ENCODE measurements at places on chromosomes 2 and 18. TPM values are rescaled to one million over a fixed set of nuclear protein-coding genes. Genes with fewer than 3 reads are reported as not detected.

DNA sequence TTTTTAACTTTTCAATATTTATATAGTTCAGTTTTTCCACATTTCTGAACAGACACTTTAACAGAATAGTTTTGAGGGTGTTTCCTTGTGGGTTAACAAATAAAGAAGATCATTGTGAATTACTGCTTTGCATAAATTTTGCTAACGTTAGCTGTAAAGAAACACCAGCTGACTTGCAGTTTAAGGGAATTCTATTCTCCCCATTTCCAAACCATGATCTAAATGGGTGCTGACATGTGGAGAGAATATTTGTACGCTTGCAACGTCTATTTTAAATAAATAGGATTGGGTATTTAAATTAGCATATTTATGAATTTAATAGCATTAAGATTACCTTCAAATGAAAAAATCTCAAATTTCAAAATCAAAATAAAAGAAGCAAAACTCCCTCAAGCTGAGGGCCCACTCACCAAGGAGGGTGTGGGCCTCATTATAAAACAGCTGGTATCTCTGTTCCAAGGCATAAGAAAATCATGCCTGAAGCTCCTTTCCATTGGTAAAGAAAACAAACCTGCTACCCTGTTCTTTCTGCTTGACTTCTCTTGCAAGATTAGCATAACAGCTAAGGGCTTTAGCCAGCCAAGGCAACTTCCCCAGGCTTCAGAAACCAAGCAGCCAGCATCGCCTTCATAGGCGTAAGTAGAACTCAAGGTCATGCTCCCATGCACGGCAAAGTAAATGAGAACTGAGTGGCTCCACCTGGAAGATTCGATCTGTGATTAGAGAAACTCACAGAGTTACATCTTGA lies 3.2 kb downstream of the MRO start:
- H3K4me3 ChIP-seq: no peak overlapping the region
- no peaks in the 10 kb centered on the region for H3K36me3 ChIP-seq
- DNase-seq: no peak
- H3K4me1 ChIP-seq: peaks cover 21% of the 10 kb centered on the region
- H3K27ac ChIP-seq: no peak overlapping the region
- no peaks in the 10 kb centered on the region for H3K27me3 ChIP-seq

GRCh38 chr2:181036445-181036844 lies 56.0 kb downstream of the UBE2E3 start:
- no peaks in the 10 kb centered on the region for H3K4me1 ChIP-seq
- DNase-seq: no peak
- H3K27me3 ChIP-seq: no peaks in the 10 kb centered on the region
- H3K36me3 ChIP-seq: no peaks in the 10 kb centered on the region

DNA sequence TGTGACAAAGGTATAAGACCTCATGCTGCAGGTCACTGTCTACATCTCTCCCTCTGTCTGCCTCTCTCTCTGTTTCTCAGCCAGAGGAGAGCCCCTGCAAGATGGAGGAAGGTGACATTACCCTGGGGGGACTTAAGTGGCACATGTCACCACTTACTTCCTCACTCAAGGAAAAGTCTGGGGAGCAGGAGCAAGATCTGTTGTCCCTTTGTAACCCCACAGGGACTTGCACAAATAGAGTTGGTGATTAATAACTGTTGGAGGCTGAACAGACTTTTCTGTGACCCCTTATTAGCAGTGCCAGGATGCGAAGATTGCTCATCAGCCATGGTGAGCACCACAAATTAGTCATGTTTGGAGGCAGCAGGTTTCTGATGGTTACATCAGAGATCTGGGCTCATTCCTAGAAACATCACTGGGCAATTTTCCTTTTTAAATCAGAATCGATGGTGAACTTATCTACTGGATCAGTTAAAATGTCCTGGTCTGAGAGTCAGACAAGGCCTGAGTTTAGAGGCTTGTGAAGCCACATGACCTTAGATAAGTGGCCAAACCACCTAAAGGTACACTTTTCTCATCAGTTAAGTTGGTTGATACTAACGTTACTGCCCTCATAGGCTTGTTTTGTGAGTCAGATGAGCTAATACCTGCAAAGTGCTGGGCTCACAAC lies 81.2 kb upstream of the LTBP1 start:
- no peaks in the 10 kb centered on the region for H3K27me3 ChIP-seq
- no peak overlapping the region for H3K4me3 ChIP-seq
- no peaks in the 10 kb centered on the region for H3K36me3 ChIP-seq
- no peaks in the 10 kb centered on the region for H3K4me1 ChIP-seq

Gene APOB
- total RNA-seq: 0.69 TPM

Gene PLEK
- total RNA-seq: 7.2 TPM

Gene PTPRN
- total RNA-seq: 67.3 TPM

Gene FAP
- total RNA-seq: 23.2 TPM

- H3K4me3 ChIP-seq: no peak overlapping the region
- no peaks in the 10 kb centered on the region for H3K27me3 ChIP-seq
- H3K4me1 ChIP-seq: no peaks in the 10 kb centered on the region
- no peaks in the 10 kb centered on the region for H3K36me3 ChIP-seq
- DNase-seq: no peak
Measured at GRCh38 chr18:70513502-70514171, 224.8 kb downstream of the SOCS6 start.

DNA sequence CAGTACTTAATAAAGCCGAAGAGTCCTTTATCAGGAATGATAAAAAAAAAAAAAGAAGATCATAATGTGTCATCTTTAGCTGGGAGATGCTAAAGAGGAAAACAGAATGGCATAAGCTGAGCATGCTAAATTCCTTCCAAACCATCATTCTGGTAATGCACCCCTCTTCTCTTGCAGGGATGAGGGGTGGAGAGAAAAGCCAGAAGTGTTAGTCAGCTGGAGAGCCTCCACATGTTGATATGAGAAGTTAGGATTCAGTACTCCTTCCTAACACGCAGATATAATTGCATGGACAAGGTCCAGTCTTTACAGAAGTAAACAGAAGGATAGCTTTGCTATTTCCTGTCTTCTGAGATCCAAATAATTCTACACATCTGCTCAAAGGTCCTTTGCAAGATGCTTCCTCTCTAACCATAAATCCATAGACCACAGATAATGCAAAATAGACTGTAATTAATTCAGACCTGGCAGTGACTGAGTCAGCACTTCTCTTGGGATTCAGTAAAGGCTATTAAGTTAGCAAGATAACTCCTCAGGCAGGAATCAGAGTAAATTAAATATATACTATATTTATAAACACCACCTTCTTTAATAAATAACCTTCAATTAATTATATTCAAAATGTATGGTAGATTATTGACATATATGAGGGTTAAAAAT lies 930.0 kb upstream of the KLHL29 start:
- no peaks in the 10 kb centered on the region for H3K27me3 ChIP-seq
- no peaks in the 10 kb centered on the region for H3K36me3 ChIP-seq
- H3K4me3 ChIP-seq: no peak overlapping the region
- no peak for DNase-seq

- H3K27ac ChIP-seq: peak overlapping the region; percentile 79
- peaks cover 50% of the 10 kb centered on the region for H3K4me1 ChIP-seq
- peaks cover 81% of the 10 kb centered on the region for H3K36me3 ChIP-seq
- H3K27me3 ChIP-seq: no peaks in the 10 kb centered on the region
Measured at GRCh38 chr2:25294573-25295462, 46.9 kb downstream of the DNMT3A start.

DNA sequence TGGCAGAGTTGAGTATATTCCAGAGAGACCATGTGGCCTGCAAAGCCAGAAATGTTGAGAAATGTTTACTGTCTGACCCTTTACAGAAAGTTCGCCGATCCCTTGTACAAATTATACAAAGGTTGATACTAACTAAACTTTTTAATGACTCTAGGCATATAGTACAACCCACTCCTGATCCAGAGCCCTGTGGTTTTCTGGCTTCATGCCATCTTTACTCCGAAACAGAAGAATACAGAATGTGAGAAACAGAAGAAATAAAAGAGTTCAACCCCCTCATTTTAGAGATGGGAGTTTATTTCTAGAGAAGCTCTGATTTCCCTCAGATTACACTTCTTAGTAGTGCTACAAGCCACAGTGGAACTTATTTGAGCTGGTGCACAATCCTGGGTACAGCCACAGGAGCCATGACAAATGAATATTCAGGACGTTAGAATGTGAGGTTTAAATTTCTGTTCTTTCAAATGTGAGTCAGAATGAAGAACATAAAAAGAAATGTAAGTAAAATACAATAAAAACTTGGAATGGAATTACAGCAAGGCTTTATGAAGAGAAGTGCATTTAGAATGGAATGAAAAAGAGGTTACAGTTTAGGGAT lies 38.0 kb upstream of the SMCHD1 start:
- no peak overlapping the region for H3K27ac ChIP-seq
- H3K36me3 ChIP-seq: no peaks in the 10 kb centered on the region
- no peak for DNase-seq
- no peaks in the 10 kb centered on the region for H3K27me3 ChIP-seq

DNA sequence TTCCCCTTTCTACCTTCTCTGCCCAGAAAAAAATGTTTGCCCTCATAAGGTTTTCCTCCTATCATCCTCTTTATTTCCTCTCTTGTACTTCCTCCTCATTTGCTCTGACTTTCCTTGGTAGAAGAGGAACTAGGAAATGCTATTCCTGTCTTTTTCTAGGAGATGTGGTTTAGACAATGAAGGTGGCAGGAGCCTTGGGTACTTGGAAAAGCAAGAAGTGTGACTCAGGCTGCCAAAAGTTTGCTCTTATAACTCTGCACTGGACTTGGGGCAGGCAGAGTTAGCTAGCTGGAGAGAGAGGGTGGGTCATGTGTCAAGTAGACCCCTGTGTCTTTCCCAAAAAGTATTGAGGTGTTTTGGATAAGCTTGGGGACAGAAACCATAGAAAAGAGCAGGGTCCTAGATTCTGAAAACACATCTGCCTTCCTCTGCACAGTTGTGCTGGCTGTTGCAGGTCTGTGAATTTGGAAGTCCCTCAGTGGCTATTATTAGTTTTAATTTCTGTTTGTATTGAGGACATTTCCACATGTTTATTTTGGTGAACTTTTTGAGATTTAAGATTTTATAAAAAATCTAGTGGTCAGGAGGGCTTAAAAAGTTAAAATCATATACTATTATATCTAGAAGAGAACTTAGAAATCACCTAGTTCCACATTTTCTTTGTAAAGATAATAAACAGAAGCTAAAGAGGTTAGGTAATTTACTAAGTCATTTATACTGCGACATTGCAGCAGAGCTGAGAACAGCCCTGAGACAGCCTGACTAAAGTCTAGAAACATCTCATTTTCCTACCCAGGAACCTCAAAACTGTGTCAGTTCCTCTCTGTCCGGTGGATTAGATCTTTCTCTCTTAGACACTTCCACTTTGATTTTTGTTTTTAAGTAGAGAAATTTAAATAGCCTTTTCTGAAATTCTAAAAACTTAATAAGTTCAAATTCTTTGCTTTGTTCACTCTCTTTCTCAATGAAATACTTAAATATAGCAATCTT lies 16.0 kb downstream of the INSIG2 start:
- no peak overlapping the region for H3K27ac ChIP-seq
- H3K27me3 ChIP-seq: no peaks in the 10 kb centered on the region
- H3K4me3 ChIP-seq: no peak overlapping the region
- no peaks in the 10 kb centered on the region for H3K36me3 ChIP-seq

DNA sequence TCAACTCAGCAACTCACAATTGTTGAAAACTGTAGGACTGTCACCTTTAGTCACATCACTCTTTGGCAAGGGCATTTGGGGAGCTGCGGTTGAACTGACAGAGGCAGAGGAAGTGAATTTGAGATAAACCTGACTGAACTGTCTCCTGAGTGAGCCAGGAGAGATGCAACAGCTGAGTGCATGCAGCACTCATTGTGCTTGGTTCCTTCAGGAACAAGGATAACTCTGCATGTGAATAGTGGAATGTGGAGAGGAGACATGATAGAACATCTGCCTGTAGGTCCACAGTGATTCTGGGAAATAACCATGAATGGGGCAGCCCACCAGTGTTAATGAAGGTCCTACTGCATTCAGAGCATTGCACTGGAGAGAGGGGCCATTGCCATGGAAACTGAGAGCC lies 494.7 kb downstream of the STK39 start:
- no peaks in the 10 kb centered on the region for H3K4me1 ChIP-seq
- DNase-seq: no peak
- H3K4me3 ChIP-seq: no peak overlapping the region
- H3K27ac ChIP-seq: no peak overlapping the region

GRCh38 chr2:56338232-56338631 lies 154.4 kb downstream of the CCDC85A start:
- no peaks in the 10 kb centered on the region for H3K36me3 ChIP-seq
- H3K4me3 ChIP-seq: no peak overlapping the region
- no peak overlapping the region for H3K27ac ChIP-seq
- H3K27me3 ChIP-seq: no peaks in the 10 kb centered on the region

GRCh38 chr2:239116456-239117246 lies 268.8 kb downstream of the TWIST2 start:
- no peak for DNase-seq
- H3K27ac ChIP-seq: no peak overlapping the region
- H3K27me3 ChIP-seq: no peaks in the 10 kb centered on the region

- H3K36me3 ChIP-seq: no peaks in the 10 kb centered on the region
- H3K4me3 ChIP-seq: peak overlapping the region; percentile 91
- H3K27ac ChIP-seq: peak overlapping the region; percentile 97
- peak; percentile 89 for DNase-seq
- peaks cover 23% of the 10 kb centered on the region for H3K4me1 ChIP-seq
- H3K27me3 ChIP-seq: no peaks in the 10 kb centered on the region
Measured at GRCh38 chr2:24123922-24124580, 782 bp downstream of the FAM228B start.

- H3K4me1 ChIP-seq: peaks cover 42% of the 10 kb centered on the region
- DNase-seq: no peak
- H3K36me3 ChIP-seq: peaks cover 13% of the 10 kb centered on the region
- no peak overlapping the region for H3K4me3 ChIP-seq
- peaks cover 4% of the 10 kb centered on the region for H3K27me3 ChIP-seq
- H3K27ac ChIP-seq: no peak overlapping the region
Measured at GRCh38 chr2:219022616-219023015, 18.7 kb downstream of the CFAP65 start.

Measured in spinal cord (tissue), 10 donors.